Activated effector memory CD4-positive, alpha-beta T cell treated with Interleukin-2 at 50 U/mL for 16 hours (primary cell): ENCODE measurements at places on chromosomes 13 and 19.

- no peak for DNase-seq
Measured at GRCh38 chr19:9107375-9107774, at the start of gene OR7G2. Gene OR7G2, minus strand, starts transcription at chr19:9107475. Its CDS starts 4,232 bp downstream, at chr19:9103243.

GRCh38 chr13:28573595-28574373 is 78.9 kb upstream of the FLT1 start:
- DNase-seq, result no peak

- no peak for DNase-seq
Measured at GRCh38 chr13:45219938-45220375, 19.1 kb upstream of the KCTD4 start.

DNA sequence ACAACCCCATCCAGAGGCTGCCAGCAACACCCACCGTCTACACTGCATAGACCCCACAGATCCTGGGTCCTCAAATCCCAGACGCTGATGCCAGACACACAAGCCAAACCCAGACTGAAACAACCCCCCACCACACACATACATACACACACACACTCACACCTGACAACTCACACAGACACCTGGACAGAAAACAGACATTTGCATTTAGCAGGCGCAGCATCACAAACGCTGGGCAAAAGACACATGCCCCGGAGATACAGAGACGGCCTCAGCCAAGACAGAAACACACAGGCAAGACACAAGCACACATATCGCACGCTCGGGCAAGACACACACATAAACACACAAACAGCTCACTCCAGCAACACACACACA is 1.3 kb downstream of the BBC3 start:
- DNase-seq, result no peak

GRCh38 chr19:16370641-16371391 is 46.2 kb downstream of the KLF2 start:
- no peak for DNase-seq

DNA sequence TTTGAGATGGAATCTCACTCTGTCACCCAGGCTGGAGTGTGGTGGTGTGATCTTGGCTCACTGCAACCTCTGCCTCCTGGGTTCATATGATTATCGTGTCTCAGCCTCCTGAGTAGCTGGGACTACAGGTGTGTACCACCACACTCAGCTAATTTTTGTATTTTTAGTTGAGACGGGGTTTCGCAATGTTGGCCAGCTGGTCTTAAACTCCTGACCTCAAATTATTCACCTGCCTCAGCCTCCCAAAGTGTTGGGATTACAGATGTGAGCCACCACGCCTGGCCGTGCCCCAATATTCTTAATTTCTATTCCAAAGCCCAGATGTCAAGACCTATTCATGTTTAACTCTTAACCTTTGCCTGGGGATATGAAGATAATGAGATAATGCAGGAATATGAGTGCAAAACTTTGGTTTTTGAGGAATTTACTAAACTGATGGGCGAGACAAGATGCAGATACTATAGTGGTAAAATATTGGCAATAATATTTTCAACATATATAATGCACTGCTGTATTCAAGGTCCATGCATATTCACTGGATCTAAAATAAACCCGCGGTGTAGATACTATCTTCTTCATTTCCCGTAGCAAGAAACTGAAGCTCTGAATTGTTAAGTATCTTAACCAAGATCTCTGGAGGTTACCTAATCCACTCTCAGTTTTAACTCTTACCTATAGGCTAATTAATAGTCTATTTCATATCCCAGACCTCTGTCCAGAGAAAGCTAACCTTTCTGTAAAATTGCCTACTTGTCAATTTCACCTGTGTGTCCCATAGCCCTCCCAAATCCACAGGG is 43.7 kb upstream of the HMGB1 start:
- DNase-seq, result no peak

DNA sequence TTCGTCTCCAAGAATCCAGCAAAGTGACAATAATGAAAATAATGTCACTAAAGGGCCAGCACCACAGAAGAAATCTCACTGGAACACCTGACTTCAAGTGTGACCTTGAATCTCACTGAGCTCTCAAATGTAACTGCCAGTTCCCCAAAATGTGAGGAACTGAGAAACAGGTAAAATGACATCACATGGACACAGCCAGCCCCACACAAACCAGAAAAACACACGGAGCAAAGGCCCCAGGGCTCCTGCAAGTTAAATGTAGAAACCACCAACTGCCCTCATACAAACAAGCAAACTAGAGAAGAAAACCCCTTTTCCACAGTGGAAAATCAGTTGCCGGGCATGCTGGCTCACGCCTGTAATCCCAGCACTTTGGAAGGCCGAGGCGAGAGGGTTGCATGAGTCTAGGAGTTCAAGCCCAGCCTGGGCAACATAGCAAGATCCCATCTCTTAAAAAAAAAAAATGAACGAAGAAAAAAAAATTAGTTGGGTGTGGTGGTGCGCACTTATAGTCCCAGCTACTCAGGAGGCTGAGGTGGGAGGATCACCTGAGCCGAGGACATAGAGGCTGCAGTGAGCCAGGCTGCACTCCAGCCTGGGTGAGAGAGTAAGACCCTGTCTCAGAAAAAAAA is 8.7 kb upstream of the KANK2 start:
- no peak for DNase-seq

DNA sequence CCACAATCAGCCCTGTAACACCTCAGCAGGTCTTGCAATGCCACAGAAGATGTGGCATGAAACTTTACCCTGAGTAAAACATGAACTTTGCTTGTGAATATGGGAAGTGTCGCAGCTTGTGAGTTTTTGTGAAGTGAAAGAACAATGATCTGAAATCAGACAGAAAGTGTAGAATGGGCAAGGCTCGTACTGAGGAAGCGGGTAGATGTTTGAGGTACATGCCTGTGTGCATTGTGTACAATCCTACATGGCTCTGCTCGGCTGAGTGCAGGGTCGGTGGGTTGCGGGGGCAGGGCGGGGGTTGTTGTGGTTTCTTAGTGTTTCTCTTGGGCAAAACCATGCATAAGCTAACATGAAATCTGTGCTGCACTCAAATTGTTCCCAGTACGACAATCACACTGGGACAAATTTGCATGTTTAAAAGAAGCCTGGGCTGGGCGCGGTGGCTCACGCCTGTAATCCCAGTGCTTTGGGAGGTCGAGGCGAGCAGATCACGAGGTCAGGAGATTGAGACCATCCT is 1.1 kb downstream of the NLRP13 start:
- no peak for DNase-seq

GRCh38 chr13:50531917-50532899 is 311.3 kb downstream of the DLEU7 start:
- DNase-seq, result no peak

GRCh38 chr19:45323671-45324081 is 1.0 kb upstream of the CKM start:
- DNase-seq, result no peak
